ENCODE measurements at places on chromosomes 3 and 15. TPM values are rescaled to one million over a fixed set of nuclear protein-coding genes. Genes with fewer than 3 reads are reported as not detected.

DNA sequence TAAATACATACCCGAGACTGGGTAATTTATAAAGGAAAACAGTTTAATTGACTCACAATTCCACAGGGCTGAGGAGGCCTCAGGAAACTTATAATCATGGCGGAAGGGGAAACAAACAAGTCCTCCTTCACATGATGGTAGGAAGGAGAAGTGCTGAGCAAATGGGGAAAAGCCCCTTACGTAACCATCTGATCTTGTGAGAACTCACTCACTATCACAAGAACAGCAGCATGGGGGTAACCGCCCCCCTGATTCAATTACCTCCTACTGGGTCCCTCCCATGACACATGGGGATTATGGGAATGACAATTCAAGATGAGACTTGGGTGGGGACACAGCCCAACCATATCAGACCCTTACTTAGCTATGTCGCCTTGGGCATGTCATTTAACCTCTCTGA lies 27.7 kb downstream of the SCG3 start:
- no peaks in the 10 kb centered on the region for H3K27me3 ChIP-seq
- no peak overlapping the region for H3K27ac ChIP-seq
- DNase-seq, result no peak

GRCh38 chr3:194272221-194272620 lies 78.9 kb downstream of the CPN2 start:
- H3K36me3 ChIP-seq, result no peaks in the 10 kb centered on the region
- no peaks in the 10 kb centered on the region for H3K27me3 ChIP-seq
- no peak overlapping the region for H3K4me3 ChIP-seq

Gene ISLR2
- total RNA-seq, result not detected

Gene RHOV
- total RNA-seq, result not detected

DNA sequence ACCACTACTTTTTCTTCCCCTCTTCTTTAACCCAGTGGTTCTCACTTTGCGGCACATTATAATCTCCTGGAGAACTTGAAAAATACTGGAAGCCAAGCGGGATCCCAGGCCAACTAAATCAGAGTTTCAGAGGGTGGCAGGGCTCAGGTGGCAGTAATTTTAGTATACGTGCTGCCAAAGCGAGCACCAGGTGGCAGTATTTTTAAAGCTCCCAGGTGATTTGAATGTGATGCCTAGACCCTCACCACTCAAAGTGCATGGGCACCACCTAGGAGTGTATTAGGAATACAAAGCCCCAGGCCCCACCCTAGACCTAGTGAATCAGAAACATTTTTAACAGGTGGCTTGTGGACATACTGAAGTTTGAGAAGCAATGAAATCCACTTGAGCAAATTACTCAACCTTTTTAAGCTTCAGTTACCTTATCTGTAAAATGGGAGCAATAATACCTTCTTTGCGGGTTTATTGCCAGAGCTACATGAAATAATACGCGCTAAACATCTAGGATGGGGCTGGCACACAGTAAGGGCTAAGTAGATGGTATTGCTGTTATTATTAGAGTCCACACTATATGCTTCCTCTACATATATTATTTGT lies 8.3 kb downstream of the B3GALNT1 start:
- H3K4me1 ChIP-seq, result no peaks in the 10 kb centered on the region
- no peak overlapping the region for H3K27ac ChIP-seq
- DNase-seq, result peak; percentile 6
- no peaks in the 10 kb centered on the region for H3K27me3 ChIP-seq
- H3K4me3 ChIP-seq, result no peak overlapping the region

Gene RYR3
- not detected for total RNA-seq

Gene SPINK8
- not detected for total RNA-seq
